ENCODE measurements at places on chromosomes 7 and 10.

GRCh38 chr10:13006037-13006436 is 4.5 kb upstream of the CCDC3 start:
- no peak for DNase-seq

DNA sequence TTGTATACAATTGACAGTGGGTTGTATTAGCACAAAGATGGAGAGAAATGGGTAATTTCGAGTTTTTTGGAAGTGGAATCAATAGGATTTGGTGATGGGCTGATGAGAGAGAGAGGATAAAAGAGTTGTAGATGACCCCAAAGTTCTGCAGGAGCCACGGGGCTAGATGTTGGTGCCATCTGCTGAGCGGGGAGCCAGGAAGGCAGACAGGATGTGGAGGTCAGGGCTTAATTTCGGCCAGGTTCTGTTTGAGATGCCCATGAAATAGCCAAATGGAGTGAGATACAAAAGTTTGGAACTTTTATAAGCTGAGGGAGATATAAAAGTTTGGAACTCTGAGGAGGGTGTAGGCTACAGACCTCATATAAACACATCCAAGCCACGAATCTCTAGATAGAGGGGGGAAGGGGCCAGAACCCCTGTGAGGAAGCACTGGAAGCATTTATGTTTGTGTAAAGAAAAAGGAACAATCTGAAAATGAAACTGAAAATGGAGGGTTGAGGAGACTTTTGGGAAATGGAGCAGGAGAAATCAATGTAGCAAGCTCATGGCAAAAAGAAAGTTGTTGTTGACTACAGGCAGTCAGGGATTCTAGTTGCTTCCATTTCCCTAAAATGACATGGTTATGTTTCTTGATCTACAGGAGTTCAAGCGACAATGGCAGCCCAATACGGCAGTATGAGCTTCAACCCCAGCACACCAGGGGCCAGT is 2.2 kb downstream of the GIMAP4 start:
- DNase-seq = no peak

DNA sequence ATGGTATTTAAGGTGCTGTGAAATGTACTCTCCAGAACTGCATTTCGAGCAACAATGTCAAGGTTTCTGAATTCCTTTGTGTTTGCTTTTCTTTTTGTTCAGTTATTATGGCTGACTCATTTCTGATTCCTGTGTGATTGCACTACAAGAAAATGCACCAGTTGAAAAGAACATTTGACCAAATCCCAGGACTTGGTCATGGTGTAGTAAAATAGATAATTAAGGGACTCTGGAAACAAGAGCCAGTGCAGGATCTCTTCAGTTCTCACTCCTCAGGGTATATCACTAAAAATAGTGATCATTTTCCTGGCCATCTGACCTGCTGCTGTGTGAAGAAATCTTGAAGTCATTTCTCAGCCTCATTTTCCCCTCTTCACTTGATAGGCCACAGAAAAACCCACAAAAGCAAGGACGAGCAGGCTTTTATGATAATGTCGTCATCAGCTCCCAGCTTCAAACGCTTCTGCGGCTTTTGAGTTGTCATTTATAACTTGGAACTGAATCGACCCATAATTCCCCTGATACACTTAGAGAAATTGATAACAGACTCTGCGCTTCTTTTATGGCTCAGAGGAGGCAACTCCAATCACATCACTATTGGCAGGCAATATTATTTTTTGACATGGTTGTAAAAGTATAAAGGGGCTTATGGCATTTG is 274.7 kb downstream of the HDAC9 start:
- DNase-seq = peak; percentile 6

DNA sequence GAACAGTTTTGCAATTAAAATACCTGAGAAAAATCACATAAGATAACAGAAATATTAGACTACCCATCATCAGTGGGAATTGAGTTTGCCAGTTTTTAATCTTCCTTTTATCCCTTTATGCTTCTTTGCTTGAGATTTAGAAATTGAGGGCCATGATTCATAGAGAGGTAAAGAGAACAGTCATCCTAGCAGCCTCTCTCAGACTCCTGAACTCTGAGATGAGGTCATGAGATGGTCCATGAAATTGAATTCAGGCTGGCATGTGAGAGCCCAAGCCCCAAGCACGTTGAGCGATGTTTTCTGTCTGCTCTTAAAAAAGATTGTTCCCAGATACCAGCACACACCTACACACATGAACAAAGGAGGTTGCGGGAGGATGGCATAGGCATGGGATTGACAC is 91.1 kb downstream of the CREB5 start:
- no peak for DNase-seq

DNA sequence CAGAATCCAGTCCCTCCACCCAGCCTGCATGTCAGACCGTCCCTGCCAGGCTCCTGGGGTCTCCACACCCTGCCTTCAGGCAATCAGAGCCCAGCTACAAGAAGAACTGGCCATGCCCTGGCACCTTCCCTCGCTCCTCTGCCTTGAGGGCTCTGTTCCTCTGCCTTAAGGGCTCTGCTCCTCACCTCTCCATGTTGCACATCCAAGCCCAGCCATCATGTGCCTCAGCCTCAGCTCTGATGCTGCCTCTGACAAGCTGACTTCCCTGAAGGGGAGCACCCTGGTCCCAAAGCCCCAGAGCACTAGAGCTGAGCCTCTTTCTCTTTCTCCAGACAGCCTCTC is 50.3 kb upstream of the ANTXRL start:
- no peak for DNase-seq

DNA sequence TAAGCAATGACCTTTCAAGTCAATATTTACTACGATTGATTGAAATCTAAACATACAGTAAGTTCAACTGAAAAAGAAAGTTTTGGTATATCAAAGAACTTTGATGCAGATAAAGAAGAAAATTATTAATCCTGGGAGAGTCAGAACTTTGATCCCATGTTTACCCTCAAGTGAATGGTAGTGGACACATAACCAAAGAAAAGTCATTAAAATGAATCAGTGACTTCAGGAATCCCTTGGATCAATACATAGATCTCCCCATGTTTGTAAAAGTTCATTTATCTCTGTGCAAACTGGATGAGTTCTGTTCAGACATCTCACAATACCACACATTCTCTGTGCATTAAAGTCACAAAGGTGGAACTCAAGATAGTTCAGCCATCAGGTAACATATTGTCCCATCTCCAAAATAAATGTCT is 75.5 kb upstream of the RELN start:
- no peak for DNase-seq

DNA sequence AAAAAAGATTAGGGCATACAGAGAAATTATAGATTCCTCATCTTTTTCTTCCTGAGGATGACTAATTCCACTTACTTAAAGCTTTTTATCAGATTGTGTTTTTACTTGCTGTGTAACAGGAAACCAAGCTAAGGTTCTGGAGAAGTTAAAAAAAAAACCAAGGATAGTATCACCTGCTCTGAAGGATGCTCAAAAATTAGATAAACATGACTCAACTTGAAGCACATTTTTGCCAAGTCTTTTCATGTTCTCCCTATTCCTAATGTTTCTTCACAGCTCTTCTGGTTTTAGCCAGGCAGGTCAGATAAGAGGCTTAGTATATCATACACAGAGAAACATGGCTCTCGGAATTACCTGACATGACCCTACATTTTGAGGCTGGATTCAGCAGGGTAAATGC is 90.3 kb downstream of the CPEB3 start:
- DNase-seq = no peak

DNA sequence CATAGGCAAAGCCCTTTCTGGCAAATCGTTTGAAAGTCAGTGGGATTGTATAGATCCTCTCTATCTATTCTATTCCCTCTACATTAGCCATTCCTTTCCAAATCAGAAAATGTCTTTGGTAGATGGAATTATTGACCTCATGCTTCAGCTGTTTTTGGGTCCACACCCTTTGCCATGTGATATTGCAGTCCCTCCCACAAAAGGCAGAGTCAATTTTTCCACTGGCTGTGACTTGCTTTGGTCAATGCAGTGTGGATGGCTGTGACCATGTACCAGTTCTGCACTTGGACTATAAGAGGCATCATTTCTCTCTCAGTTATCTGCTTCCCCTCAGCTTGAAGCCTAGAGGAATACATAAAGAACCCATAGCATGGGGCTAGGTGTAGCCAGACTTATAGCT is 332.9 kb downstream of the PTEN start:
- DNase-seq = no peak

DNA sequence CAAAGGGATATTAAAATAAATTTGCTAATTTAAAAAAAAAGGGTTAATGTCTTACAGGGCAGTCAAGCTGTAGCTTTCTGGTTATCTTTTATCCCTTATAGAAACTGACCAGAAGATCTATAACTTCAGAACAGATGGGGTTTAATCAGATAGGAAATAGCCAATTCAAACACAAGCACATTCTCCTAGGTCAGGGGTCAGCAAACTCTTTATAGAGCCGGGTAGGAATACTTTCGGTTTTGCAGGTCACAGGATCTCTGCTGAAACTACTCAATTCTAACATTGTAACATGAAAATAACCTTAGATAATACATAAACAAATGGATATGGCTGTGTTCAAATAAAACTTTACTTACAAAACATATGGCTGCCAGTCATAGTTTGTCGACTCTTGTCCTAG is 479.8 kb downstream of the ADRA2A start:
- DNase-seq = no peak

- DNase-seq = no peak
Measured at GRCh38 chr7:157650131-157650631, 313.4 kb downstream of the DNAJB6 start.

GRCh38 chr10:78981257-78981969 is 87.4 kb upstream of the ZMIZ1 start:
- DNase-seq = no peak

DNA sequence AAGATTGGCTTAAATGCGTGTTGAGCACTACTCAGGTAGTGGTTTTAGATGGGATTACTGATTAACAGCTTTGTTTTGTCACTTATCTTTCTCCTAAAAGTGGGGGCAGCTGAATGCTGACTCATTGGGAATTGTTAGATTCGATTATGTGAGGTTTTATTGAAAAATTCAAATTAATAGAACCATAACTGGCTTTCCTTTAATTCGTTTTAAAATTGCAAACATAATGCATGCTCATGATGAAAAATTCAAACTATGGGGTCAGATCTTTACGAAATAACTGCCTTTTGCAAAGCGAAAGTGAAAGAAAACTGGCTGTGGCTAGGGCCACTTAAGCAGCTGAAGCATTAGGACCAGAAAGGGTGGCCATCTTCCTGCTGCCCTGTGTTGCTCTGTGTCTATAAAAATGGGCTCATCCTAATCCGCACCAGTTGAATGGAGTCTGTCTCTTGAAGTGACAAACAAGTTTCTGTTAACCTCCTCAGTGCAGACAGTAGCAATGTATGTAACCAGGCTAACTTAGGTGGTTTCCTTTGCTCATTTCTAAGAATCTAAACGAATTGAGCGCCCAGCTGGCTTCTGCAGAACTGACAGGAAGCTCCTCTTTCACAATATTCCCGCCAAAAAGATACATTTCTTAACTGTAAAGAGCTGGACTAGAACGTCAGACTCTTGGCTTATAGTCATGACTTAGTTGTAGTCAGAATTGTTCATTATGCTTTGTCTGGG is 27.8 kb downstream of the DENND10 start:
- no peak for DNase-seq

DNA sequence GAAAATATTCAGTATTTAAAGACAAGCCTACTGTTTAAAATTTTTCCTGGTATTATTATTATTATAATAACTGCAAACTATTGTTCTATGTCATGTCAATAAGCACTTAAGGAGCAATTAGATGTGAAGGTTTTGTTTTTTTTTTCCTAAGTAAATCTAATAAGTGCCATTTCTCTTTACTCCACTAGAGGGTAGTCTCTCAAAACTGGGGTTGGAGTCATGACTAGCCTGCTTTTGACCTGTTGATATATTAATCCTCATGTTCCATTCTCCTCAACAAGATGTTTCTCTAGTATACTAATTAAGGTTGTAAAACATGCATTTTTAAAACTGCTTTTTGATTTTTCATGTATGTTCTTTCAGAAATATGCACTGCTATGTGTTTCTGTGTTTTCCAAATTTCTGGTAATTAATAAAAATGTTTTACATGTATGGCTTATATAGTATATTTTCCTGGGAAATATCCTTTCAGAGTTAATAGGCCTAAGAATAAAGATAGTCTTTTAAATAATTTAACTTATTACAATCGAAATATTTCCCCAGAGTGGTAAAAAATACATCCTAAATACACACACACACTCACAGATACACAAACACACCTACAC is 1.0 kb upstream of the LRRN3 start:
- DNase-seq = peak; percentile 42

DNA sequence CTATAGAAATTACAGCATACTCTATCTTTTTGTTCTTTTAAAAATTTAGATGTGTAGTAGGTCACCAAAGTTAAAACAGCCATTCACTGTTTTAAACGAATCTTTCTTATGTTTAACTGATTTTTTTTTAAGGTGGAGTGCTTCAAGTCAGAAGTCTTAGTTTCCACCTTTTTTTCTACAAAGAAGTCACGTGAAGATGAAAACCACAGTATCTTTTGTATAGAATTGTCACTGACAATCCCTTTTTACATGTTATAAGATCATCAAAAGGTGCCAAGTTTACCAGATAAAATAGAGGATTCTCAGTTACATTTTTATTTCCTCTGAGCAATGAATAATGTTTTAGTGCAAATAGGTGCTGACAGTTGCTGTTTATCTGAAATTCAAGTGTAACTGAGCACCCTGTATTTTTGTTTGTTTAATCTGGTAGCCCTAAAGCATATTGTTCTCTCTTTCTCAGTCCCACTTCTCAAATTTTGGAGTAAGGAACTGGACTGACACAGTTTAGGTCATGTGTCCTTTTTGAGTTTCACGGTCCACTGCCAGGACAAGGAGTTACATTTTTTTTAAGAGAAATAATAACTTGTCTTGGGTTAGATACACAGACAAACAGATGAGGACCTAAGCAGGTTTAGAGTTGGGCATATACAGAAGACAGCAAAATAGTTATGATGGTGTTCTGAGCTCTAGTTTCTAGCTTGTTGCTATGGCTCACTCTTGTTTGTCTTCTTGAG is 233.2 kb upstream of the MBL2 start:
- DNase-seq = no peak

- peak; percentile 1 for DNase-seq
Measured at GRCh38 chr7:1752771-1753563, 82.9 kb downstream of the ELFN1 start.

GRCh38 chr10:118557946-118558345 is 37.5 kb downstream of the PRLHR start:
- DNase-seq = no peak

DNA sequence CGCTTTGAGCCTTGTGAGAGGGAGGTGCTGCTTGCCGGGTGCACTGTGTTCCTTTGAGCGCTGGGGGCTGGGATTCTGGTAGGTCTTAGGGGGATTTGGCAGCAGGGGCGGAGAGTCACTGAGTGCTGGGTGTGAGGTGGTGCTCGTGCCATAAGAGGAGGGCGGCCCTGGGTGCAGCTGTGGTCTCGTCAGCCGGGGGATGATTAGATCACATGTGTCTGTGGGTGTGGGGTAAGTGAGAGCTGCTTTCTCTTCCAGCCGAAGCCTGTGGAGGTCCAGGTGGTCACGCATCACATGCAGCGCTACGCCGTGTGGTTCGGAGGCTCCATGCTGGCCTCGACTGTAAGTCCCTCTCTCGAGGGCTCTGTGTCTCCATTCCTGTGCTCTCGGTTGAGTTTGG is 93.7 kb downstream of the ACTR3B start:
- DNase-seq = no peak

DNA sequence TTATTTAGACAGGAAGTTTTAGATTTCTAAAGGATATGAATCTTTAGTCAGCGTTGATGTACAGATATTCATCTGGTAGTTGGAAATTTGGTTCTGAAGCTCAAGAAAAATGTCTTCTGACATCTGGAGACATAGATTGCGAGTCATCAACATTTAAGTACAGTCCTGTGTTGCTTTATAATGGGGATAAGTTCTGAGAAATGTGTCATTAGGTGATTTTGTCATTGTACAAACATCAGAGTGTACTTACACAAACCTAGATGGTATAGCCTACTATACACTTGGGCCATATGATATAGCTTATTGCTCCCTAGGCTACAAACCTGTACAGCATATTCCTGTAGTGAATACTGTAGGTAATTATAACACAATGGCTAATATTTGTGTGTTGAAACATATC is 49.6 kb upstream of the UBN2 start:
- no peak for DNase-seq
